ENCODE measurements at places on chromosomes 2 and 18. TPM values are rescaled to one million over a fixed set of nuclear protein-coding genes. Genes with fewer than 3 reads are reported as not detected.
A peak's percentile ranks its signal among the peaks of the same experiment; 100 is the strongest.

The PLCD4 gene
- total RNA-seq, result 2.5 TPM

The SPATA3 gene
- total RNA-seq, result not detected

- no peak for DNase-seq
Measured at GRCh38 chr2:19351899-19352697, 6.3 kb downstream of the OSR1 start.

- peak; percentile 82 for DNase-seq
Measured at GRCh38 chr2:27073782-27074181, 2.3 kb upstream of the OST4 start.

- no peak for DNase-seq
Measured at GRCh38 chr2:236794176-236794957, 224.7 kb downstream of the ACKR3 start.
